ENCODE measurements at places on chromosomes 11 and 22.

- DNase-seq, result no peak
These were observed 8.8 kb upstream of the IZUMO1R start for GRCh38 chr11:94295534-94295933.

DNA sequence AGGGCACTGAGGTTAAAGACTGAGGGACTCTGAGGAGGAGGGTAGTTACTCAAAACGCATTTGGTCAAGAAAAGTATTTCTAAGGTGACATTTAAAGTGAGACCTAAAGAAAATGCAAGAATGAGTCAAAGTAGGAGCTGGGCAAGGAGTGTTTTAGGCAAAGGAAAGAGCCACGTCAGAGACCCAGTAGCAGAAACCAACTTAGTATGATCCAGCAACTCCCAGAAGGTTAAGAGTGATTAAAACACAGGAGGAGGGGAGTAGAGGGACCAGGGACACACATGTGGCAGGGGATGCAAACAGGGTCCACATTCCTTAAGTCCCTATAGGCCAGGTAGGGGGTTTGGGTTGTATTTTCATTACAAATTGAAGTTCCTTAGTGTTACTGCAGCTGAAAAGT, 24.3 kb upstream of the CCDC34 start:
- DNase-seq, result no peak

DNA sequence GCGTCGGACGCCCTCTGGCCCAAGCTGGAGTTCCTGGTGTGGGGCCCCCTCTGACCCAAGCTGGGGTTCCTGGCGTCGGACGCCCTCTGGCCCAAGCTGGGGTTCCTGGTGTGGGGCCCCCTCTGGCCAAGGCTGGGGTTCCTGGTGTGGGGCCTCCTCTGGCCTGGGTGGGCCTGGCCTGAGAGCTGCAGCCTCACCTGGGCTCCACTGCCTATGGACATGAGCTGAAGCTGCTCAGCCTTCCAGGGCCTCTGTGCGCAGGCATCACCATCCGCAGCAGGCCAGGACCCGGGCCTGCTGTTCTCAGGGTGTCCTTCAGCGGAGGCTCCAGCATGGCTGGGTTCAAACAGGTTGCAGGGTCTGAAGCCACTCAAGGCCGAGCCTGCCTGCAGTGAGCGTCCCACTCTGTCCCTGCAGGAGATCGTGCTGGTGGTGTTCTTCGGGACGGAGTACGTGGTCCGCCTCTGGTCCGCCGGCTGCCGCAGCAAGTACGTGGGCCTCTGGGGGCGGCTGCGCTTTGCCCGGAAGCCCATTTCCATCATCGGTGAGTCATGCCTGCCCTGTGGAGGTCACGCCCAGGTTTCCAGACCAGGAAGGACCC, 125.5 kb downstream of the KCNQ1 start:
- no peak for DNase-seq

- no peak for DNase-seq
These were observed 1025.7 kb upstream of the RAG2 start for GRCh38 chr11:37623778-37624177.

- DNase-seq, result no peak
These were observed 4.1 kb upstream of the MS4A18 start for GRCh38 chr11:60720460-60720859.

- peak; percentile 32 for DNase-seq
These were observed 65.0 kb downstream of the SFI1 start for GRCh38 chr22:31561238-31561887.

DNA sequence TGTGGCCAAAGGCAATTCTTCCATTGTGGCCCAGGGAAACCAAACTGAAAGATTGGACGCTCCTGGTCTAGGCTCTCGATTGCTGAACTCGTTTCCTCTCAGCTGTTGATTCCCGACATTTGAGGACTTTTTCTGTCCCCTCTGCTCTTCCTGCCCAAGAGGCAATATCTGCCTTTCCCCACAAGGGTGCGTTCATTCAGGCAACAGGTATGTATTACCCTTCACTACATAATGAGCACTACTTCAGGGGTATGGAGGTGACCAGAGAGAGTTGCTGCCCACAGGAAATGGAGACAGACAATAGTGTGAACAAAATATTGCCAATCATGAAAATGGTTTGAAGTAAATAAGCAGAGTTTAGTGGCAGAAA, 8.2 kb downstream of the PTH start:
- DNase-seq, result no peak

DNA sequence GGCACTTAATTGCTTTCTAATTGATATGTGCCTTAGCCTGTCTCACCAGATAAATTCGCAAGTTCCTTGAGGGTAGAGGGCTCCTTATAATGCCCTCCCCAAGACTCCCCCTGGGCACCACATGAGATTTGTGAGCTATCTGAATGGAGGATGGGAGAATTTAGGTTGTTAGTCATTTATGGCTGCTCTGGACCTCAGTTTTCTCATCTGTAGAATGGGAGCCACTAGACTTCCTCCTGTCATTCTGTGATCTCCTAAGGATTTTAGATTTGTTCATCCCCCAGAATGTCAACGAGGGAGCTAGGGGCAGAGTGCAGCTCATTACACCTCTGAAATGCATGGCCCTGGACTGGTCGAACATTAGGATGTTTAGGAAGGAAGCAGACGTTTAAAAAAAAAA, 294.6 kb downstream of the MIAT start:
- DNase-seq, result no peak

DNA sequence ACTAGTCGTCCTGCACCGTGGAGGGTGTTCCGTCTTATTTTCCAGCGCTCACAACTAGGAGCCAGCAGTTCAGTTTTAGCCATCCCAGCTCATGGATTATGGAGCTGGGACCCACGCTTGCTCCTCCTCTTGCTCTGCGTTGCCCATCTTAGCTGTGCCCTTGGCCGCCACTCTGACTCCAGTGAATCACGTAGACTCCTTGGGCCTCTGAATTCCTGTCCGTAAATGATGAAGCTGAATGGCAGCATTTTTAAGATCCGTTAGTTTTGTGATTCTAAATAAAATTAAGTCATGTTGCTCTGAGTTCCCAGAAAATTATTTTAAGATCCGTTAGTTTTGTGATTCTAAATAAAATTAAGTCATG, 23.8 kb downstream of the BCR start:
- DNase-seq, result no peak

GRCh38 chr11:70873736-70874412, 378.5 kb downstream of the SHANK2 start:
- DNase-seq, result no peak

- DNase-seq, result no peak
These were observed 29.6 kb upstream of the CCDC134 start for GRCh38 chr22:41770715-41771468.

DNA sequence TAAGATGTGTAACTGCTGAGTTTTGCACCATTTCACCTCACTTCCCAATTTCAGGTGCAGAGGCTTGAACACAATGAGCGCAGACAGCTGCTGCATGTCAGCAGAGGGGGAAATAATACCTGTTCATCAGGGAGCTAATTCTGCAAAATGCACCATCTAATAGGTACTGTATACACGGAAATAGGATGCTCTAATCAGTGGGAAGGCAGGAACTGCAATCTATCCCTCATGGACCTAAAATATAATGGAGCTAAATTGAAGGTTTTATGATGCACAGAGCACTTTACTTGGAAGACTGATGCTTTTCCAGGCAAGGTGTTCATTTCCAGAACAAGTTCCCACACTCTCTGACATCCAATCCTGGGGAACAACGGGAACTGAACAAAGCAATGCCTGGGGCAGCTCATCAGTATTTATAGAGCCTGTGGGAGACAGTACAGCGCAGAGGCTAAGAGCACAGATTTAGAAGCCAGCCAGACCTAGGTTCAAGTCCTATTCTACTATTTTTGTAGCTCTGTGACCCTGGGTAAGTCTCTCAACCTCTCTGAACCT, 78.5 kb downstream of the TENM4 start:
- no peak for DNase-seq

GRCh38 chr22:33746501-33746928, 173.8 kb downstream of the LARGE1 start:
- DNase-seq, result no peak

GRCh38 chr11:1630271-1630670, 696 bp downstream of the KRTAP5-5 start:
- no peak for DNase-seq

DNA sequence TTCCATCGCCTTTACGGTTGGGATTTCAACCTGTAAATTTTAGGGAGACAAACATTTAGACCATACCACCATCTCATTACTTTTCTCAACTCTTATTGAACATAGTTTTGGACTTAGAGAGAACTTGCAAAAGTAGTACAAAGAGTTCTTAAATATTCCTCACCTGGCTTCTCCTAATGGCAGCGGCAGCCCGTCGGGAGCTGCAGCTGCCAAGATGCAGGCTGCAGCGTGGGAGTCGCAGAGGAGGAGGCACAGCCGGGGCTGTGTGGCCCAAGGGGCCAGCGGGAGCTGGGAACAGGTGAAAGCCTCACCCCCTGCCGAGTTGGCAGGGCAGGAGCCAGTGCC, 23.1 kb upstream of the RNASEH2C start:
- DNase-seq, result no peak

GRCh38 chr11:78740199-78741071, 165.8 kb upstream of the NARS2 start:
- no peak for DNase-seq

- DNase-seq, result no peak
These were observed 40.3 kb upstream of the PGR start for GRCh38 chr11:101169944-101170343.

- no peak for DNase-seq
These were observed 387.9 kb downstream of the MIAT start for GRCh38 chr22:27045103-27045947.

DNA sequence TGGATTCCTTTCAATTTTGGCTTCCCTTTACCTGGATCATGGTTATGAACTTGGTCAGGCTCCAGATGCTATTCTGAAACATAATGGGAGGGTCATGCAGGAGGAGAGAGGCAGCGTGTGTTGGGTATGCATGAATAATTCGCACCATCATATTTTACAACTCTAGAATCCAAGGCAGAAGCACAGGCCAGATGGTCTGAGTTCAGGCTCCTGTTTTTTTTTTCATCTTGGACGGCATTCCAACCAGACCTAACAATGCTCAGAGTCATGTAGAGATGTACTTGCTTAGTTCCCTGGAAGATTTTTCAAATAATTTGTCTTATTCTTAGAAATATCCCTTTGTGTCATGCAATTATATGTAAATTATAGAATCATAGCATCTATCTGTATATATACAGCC, 393.5 kb downstream of the JRKL start:
- no peak for DNase-seq

GRCh38 chr11:108708173-108708572, 43.3 kb downstream of the DDX10 start:
- DNase-seq, result no peak

GRCh38 chr11:111325259-111325658, 26.9 kb downstream of the POU2AF3 start:
- DNase-seq, result no peak

- no peak for DNase-seq
These were observed 40.5 kb upstream of the RIC3 start for GRCh38 chr11:8209208-8209807.

DNA sequence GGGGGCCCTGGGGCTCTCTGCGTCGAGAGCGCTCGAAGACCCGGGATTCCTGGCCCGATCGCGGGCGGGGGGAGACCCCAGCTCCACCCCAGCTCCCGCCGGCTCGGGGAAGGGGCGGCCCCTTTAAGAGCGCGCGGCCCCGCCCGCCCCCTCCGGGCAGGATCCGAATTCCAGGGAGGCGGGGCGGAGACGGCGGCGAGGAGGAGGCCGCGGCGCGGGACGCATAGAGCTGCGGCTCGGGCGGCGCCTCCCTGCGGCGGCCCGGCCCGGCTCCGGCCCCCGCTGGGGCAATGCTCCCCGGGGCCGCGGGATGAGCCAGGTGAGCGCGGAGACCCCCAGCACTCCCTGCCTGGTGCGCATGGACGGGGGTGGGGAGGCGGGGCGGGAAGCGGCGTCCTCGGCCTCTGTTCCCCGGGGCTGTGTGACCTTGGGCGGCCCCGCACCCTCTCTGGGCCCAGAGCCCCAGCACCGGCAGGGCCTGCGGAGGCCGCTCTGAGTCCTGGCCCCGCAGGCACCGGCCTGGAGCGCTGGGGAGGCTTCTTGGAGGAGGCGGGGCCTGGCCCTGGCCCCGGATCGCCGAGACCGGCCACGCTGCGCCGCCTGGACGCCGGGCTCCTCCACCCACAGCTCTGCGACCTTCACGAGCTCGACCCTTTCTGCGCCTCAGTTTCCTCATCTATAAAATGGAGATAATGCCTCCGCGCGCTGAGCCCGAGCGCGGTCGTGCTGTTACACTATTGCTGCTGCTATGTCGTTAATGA, 565 bp downstream of the GAS2L1 start:
- DNase-seq, result peak; percentile 59

GRCh38 chr11:74280494-74280893, 30.9 kb downstream of the P4HA3 start:
- no peak for DNase-seq

DNA sequence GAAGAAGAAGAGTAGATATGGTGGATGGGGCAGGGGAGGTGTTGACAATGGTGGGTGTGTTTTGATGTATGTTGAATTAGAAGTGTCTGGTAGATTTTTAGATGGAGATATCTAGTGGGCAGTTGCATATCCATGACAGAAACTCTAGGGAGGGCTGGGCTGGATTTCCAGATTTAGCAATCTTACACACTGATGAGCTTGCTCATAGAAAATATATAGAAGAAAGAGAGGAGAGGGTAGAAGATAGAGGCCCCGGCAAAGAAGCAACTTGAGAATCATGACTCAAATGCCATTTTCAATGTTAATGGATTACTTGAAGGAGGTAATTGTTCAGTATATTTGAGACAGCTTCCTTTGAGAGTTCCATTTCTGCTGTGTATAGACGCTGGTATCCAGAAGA, 8.2 kb downstream of the REXO2 start:
- no peak for DNase-seq

DNA sequence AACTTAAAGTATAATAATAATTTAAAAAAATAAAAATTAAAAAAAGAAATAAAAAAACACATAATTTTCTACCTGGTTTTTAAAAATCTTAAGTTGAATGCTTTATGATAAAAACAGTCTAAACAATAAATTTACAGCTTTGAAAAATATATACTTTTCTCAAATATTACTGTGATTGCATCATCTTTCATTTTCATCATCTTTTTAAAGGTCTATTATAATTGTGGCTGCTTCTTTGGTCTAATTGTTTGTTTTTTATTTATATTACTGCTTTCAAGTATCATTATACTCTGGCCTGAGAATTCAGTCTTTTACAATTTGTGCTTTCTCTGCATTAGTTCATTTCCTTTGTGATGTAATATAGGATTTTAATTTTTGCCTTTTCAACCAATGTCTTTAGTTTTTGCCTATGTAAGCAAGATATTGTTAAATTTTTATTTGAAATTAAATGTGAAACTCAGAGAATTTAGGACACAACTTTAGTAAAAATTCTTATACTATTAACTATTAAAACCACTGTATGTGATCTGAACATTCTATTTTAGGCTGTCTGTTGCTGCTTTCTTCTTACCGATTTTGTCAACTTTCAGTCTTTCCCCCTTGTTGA, 7.3 kb downstream of the CYP2R1 start:
- no peak for DNase-seq

DNA sequence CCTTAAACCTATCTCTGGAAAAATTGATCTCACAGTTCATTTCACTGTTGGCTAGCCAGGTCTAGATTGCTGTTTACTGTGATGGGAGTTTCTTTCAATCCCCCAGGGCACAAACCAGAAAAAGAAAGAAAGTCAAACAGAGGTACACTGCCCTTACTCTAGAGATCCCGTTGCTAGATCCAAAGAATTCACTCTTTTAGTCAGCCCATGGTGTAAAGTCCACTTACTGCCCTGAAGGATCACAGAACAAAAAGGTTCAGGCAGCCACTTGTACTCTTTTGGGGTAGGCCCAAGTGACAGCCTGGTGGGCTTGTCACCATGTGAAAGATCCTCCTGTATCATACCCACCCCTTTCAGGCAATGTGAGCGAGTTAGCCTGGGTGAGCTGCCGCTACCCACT, 162.6 kb upstream of the CCDC179 start:
- no peak for DNase-seq

- DNase-seq, result no peak
These were observed 5.9 kb downstream of the TSPAN32 start for GRCh38 chr11:2307501-2308331.

Measured in GM12891 (cell line).